Stimulated activated CD4-positive, alpha-beta T cell treated with anti-CD3 and anti-CD28 coated beads, Interleukin-1b, Interleukin-23, amount 100 ng/mL, for 24 hours (primary cell): ENCODE measurements at places on chromosomes 1 and 21.

DNA sequence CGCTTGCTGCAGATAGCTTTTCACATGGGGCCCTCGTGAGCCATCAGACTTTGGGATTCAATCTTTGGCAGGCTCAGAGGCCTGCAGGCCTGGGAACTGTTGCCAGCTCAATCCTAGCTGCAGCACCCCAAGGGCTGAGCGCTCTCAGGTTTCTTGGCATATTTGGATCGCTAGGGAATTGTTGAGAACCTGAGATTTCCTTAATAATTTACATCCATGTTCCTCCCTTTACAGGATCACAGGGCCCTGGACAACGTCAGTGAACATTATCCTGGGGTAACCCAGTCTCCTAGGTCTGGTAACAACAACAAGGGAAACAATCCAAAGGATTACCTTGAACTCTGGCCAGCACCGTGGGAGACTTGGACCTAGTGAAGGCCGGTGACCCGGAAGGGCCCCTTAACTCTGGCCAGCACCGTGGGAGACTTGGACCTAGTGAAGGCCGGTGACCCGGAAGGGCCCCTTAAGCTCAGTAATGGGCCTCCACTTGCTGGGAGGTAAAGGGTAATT, 49.3 kb upstream of the NEK2 start:
- DNase-seq = no peak

GRCh38 chr1:20361805-20362381, 71.2 kb downstream of the VWA5B1 start:
- DNase-seq = peak; percentile 15

DNA sequence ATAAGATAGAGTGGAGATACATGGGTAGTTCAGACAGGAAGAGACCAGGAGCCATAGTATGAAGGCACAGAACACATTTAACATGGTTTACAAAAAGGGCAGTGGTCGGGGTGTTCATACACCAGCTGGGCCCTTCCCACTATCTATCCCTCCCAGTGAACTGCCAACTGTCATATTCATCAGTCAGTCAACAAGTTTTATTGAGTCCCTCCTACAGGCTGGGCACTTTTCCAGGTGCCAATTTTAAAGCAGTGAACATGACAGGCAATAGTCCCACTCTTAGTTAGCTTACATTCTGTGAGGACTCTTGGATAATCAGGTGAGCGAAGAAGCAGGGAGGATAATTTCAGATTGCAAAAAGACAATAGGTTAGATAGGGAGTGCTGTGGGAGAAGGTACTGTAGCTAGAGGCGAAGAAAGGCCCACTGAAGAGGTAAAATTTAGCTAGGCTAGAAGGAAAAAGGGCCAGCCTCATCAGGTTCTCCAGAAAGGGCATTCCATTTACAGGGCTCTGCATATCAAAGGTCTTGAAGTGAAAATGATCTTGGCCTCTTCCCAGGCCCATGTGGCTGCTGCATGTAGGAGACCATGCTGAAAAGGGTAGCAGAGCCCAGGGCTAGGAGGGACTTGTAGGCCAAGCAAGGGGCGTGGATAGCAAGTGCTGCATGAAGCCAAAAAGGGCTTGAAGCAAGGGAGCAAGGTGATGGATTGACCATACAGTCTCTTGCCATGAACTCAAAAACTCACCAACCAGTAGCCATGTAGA, 274.7 kb upstream of the SNX7 start:
- no peak for DNase-seq

GRCh38 chr21:33067457-33067856, 2.5 kb upstream of the OLIG1 start:
- DNase-seq = no peak

DNA sequence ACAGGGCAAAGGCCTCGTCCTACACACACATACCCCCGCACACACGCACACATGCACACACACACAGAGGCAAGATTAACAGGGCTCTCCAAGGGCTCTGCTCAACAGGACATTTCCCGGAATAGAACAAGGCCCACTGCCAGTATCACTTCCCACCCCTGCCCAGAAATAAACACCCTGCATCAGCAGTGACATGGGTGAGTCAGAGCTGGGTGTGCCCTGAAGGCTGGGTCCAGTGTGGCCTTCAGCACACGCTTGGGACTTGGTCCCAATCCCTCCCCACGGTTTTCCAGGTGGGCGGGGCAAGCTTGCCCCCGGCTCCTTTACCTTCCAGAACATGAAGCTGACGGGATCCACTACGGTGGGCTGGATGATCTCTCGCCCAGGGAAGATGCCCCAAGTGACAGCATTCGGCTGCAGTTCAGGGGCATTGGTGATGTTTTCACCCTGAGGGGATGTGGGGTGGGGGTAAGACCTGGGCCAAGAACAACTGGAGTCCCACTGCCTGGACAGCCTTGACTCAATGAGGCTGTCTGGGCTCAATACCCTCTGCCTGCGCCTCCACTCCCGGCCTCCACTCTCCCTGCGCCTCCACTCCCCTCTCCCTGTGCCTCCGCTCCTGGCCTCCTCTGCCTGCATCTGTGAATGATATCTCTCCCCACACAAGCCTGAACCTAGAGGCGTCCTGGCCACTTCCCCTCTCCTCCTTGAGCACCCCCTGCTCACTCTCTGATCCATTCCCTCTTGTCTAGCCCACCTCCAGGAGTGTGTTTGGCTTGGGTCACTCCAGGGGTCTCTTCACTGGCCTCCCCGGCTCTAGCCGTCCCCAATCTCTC, 14.7 kb downstream of the MTHFR start:
- no peak for DNase-seq

GRCh38 chr1:91697861-91698260, 188.1 kb downstream of the TGFBR3 start:
- DNase-seq = no peak

GRCh38 chr1:32683397-32683796, 19.2 kb downstream of the SYNC start:
- no peak for DNase-seq
